Activated naive CD8-positive, alpha-beta T cell treated with anti-CD3 and anti-CD28 coated beads for 36 hours (primary cell): ENCODE measurements at places on chromosomes 3 and 15. TPM values are rescaled to one million over a fixed set of nuclear protein-coding genes. Genes with fewer than 3 reads are reported as not detected.

- no peak for DNase-seq
Measured at GRCh38 chr15:57333487-57333886, 42.8 kb upstream of the CGNL1 start.

GRCh38 chr3:61894988-61895935 is 333.9 kb downstream of the PTPRG start:
- peak; percentile 75 for DNase-seq

GRCh38 chr3:152695840-152696239 is 139.1 kb upstream of the P2RY1 start:
- DNase-seq, result no peak

DNA sequence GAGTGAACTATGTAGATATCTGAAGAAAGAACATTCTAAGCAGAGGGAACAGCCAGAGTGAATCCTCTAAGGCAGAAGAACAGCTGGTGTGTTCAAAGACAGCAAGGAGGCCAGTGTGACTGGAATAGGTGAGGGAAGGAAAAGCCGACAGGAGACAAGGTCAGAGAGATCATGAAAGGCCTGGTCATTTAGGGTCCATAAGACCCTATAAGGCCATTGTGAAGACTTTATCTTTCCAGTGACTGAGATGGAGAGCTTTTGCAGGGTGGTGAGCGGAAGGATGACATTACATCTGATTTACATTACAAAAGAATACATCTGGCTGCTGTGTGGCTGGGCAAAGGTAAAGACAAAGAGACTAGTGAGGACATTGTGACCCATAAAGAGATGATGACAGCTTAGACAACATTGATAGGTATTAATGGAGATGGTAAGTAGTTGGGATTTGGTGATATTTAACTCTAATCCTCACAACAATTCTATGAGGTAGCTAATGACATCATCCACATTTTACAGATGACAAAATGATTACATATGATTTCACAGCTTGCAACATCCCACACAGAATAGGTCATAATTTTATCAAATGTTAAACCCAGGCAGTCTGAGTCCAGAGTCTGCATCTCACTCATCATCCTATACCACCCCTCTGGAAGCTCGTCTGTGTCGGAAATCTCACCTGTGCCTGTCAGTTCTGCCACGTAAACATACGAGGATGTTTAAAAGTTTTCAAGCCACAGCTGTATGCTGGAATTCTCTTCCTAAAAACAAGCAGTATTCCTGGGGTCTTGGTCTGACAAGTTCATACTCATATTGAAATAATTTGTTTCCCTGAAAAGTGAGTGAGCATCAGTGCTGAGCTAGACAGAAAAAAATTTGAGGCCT is 70.2 kb upstream of the PIK3R4 start:
- DNase-seq, result no peak

- DNase-seq, result no peak
Measured at GRCh38 chr15:27592036-27592760, 506.9 kb downstream of the OCA2 start.

- DNase-seq, result no peak
Measured at GRCh38 chr15:42640109-42640508, 64.7 kb downstream of the STARD9 start.

The PCNP gene
- total RNA-seq, result 181 TPM
